ENCODE measurements at places on chromosomes 12 and 14.

DNA sequence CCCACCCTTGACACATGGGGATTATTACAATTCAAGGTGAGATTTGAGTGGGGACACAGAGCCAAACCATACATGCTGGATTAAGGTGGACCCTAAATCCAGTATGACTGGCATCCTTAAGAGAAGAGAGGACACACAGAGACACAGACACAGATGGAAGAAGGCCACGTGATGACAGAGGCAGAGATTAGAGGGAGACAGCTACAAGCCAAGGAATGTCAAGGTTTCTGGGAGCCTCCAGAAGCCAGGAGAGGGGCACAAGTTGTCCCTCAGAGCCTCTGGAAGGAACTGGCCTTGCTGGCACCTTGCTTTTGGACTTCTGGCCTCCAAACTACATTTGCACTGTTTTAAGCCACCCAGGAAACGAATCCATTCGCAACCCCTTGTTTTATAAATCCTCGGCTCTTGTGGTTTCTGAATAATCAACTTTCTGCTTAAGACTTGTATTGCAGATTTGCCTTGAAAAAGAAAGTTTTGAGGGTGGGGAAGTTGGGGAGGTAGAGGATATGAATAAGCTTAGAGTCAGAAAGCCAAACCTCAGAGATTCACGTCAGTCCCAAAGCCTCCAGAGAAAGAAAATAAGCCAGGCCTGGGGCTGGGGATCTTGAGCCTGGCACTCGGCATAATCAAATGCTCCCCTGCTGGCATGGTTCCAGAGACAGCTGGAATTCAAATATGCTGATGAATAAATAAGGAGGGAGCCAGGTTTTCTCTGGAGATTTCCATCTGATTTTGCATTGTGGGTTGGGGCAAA, 224.2 kb upstream of the PWP1 start:
- DNase-seq, result peak; percentile 61

GRCh38 chr12:131699434-131699833, 11.5 kb upstream of the SFSWAP start:
- no peak for DNase-seq

GRCh38 chr14:73249564-73250316, 12.4 kb downstream of the PAPLN start:
- no peak for DNase-seq

GRCh38 chr12:130422676-130423075, 85.0 kb downstream of the PIWIL1 start:
- no peak for DNase-seq

DNA sequence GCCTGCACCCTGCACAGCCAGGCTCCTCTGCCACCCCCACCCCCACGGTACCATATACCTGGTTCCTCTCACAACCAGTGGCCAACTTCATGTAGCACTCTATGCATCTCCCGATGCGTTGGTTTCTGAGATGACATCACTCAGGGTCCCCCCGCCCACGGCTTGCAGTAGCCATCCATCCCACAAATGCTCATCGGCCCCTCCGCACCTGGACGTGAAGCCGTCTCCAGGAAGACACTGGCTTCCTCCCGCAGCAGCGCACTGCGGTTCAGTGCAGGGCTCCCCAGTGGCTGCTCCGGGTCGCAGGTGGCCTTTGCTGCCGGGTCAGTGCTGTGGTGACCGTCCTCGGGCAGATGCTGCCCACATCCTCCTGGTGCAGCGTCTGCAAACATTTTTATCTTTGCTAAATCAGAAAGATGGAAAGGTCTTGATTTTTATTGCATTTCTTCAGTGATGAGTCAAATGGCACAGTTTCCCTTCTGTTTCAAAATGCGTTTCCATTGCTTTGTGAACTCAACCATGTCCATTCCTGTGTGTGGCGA, 27.5 kb upstream of the MMP17 start:
- DNase-seq, result no peak

DNA sequence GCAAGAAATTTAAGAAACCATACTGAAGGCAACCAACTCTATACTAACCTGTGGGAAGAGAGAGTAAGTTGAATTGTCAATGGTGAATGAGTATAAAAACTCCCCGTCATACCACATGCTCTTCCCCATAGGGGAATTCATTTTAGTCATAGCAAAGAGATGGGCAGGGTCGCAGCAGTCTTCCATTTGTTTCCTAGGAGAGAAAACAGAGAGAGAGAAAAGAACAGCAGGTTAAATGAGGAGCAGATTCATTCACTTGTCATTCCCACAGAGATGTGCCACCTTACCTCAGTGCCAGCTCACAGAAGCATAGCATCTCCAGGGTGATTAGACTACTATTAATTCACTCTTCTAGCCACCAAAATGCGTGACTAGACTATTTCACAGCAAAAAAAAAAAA, 47.4 kb downstream of the ST8SIA1 start:
- DNase-seq, result no peak

- DNase-seq, result peak; percentile 82
Observed at GRCh38 chr14:104676694-104677511, 12.5 kb upstream of the INF2 start.

- peak; percentile 7 for DNase-seq
Observed at GRCh38 chr12:78759367-78759766, 105.2 kb upstream of the SYT1 start.

GRCh38 chr12:52356031-52356761, 11.1 kb downstream of the KRT85 start:
- DNase-seq, result no peak

All from eye (tissue), 1 donor.